Osteocyte (in vitro differentiated cells): ENCODE measurements at places on chromosomes 11 and 22. TPM values are rescaled to one million over a fixed set of nuclear protein-coding genes. Genes with fewer than 3 reads are reported as not detected.

- peak; percentile 77 for DNase-seq
Measured at GRCh38 chr22:47808236-47808635, 1045.8 kb downstream of the TBC1D22A start.

The FOLR2 gene
- total RNA-seq, result not detected in 2 replicates

The TMPRSS5 gene
- total RNA-seq, result 0.60 and 1.6 TPM in 2 replicates

DNA sequence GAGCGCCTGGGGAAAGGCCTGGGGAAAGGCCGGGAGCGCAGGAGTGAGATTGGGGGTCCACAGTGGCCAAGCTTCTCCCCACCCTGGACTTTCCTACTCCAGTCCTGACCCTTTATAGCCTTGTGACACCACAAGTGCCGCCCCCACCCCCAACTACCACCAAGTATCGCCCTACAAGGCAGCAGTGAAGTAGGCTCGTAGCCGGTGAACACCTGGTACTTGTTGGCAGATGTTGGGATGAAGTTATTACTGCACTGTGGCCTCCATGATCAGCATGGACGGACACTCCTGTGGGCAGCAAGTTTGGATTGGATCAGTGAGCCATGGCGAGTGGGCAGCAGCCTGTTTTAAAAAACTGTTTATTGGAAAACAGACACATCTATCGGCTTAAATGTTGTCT lies 45.0 kb downstream of the EIF3F start:
- DNase-seq, result no peak

The CABP4 gene
- total RNA-seq, result 0.35 TPM in 1 of 2 replicates, not detected in the other
